ENCODE measurements at places on chromosomes 5 and 9.

DNA sequence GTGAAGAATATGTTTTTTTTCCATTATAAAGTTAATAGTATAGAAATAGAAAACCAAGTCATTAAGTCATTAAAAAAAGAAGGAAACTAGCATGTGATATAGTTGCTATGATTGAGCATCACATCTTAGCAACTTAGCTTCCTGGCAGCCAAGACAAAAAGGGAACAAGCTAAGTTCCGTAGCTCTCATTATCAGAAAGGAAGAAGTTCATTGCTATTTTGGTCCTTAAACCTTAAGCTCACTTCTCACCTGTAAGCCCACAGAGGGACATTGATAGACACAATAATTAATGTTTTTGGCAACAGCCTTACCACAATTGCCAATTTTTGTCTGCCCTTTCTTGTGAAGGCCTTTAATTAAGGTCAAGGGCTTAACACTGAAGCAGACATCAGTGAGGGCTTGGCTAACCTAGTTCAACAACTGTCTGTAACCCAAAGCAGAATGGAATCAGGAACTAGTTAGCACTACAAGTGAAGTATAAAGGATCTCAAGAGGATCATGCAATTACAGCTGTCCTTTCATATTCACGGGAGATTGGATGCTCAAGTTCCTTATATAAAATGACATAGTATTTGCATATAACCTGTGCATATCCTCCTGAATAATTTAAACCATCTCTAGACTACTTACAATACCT, 24.0 kb upstream of the KLF4 start:
- no peak overlapping the region for H3K27ac ChIP-seq
- H3K4me3 ChIP-seq, result no peak overlapping the region
- DNase-seq, result no peak
- H3K4me1 ChIP-seq, result no peaks in the 10 kb centered on the region

- H3K27ac ChIP-seq, result peak overlapping the region; percentile 36
- no peak overlapping the region for H3K4me3 ChIP-seq
- no peak for DNase-seq
These were observed 28.6 kb downstream of the CYFIP2 start for GRCh38 chr5:157294407-157295091.

- no peaks in the 10 kb centered on the region for H3K27me3 ChIP-seq
- H3K36me3 ChIP-seq, result no peaks in the 10 kb centered on the region
- H3K4me1 ChIP-seq, result no peaks in the 10 kb centered on the region
- H3K4me3 ChIP-seq, result no peak overlapping the region
- H3K27ac ChIP-seq, result no peak overlapping the region
- no peak for DNase-seq
These were observed 339.2 kb downstream of the PRR16 start for GRCh38 chr5:120803282-120803681.

DNA sequence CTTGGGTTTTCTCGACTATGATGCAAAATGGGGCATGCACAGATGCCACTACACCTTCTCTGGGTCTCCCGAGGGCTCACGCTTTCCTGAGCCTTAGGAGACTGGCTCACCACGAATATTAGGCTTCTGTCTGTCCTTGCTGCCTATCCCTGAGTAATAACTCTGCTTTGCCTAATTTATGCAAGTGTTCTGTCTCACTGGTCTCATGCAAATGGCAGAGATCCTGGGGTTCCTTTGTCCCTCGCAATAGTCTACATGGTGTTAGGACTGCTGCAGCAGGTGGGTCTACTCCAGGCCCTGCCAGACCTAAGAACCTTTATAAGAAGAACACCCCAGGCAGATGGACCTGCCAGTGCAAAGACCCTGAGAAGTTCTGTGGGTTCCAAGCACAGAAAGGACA, 72.3 kb upstream of the HRH2 start:
- no peak for DNase-seq
- H3K27me3 ChIP-seq, result peaks cover 9% of the 10 kb centered on the region
- H3K36me3 ChIP-seq, result peaks cover 4% of the 10 kb centered on the region
- no peaks in the 10 kb centered on the region for H3K4me1 ChIP-seq
- H3K4me3 ChIP-seq, result no peak overlapping the region
- no peak overlapping the region for H3K27ac ChIP-seq

- H3K27ac ChIP-seq, result no peak overlapping the region
- peaks cover 1% of the 10 kb centered on the region for H3K4me1 ChIP-seq
- H3K36me3 ChIP-seq, result no peaks in the 10 kb centered on the region
These were observed 123.0 kb downstream of the LHX2 start for GRCh38 chr9:124134526-124134925.

GRCh38 chr5:161925960-161926359, 78.0 kb downstream of the GABRA1 start:
- H3K27ac ChIP-seq, result no peak overlapping the region
- no peaks in the 10 kb centered on the region for H3K27me3 ChIP-seq
- H3K4me1 ChIP-seq, result no peaks in the 10 kb centered on the region
- DNase-seq, result no peak
- no peaks in the 10 kb centered on the region for H3K36me3 ChIP-seq

GRCh38 chr9:132543960-132544359, 38.4 kb upstream of the BARHL1 start:
- H3K4me3 ChIP-seq, result no peak overlapping the region
- H3K27me3 ChIP-seq, result peaks cover 8% of the 10 kb centered on the region
- H3K36me3 ChIP-seq, result no peaks in the 10 kb centered on the region
- H3K27ac ChIP-seq, result no peak overlapping the region
- H3K4me1 ChIP-seq, result no peaks in the 10 kb centered on the region

DNA sequence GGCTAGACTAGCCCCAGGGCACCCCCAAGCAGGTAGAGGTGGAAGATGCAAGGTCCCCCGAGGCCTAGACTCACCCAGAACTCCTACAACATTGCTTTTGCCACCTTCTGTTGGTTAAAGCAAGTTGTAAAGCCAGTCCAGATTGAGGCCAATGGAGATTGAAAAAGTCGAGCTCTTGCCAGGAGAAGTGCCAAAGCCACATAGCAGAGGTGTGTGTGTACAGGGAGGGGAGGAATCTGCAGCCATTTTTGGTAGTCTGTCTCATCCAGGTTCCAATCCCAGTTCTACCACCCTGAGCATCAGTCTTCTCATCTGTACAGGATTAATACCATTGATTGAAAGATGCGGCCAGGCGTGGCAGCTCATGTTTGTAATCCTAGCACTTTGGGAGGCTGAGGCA, 12.3 kb upstream of the URM1 start:
- no peak overlapping the region for H3K4me3 ChIP-seq
- H3K36me3 ChIP-seq, result peaks cover 19% of the 10 kb centered on the region
- peaks cover 10% of the 10 kb centered on the region for H3K4me1 ChIP-seq

DNA sequence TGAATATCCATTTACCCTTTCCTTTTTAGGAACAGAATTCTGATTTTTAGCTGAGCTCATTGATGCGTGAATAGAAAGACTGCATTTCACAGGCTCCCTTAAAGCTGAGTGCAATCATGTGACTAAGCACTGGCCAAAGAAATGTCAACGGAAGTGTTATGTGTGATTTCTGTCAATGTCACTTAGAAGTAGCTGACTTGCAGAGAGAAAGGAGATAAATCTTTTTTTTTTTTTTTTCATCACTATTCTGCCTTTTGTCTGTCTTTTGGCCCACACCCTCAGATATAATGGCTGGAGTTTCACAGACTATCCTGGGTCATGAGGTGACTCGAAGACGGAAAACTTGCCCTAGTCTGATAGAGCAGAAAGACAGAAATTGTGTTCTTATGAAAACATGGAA, 39.3 kb upstream of the SLC27A6 start:
- H3K27me3 ChIP-seq, result no peaks in the 10 kb centered on the region
- H3K27ac ChIP-seq, result no peak overlapping the region
- no peak overlapping the region for H3K4me3 ChIP-seq
- no peaks in the 10 kb centered on the region for H3K36me3 ChIP-seq

DNA sequence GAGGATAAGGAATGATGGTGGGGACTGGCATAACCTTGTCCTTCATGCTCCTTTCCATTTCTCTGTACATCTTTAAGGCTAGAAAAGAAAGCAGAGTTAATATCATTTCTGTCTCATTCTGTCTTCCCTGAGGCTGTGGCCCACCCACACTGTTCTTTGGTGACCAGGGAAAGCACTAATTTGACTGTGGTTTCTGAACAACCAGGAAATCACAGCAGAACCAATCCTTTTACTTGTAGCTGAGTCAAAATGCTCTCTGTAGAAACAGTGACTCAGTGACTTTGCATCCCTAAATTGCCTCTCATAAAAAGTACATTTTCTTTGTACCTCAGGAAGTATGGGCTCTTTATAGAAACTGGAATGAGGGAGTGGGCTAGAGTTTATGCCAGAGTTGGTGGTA, 28.1 kb downstream of the IL33 start:
- peaks cover 18% of the 10 kb centered on the region for H3K27me3 ChIP-seq
- H3K27ac ChIP-seq, result no peak overlapping the region
- no peak overlapping the region for H3K4me3 ChIP-seq
- no peak for DNase-seq

DNA sequence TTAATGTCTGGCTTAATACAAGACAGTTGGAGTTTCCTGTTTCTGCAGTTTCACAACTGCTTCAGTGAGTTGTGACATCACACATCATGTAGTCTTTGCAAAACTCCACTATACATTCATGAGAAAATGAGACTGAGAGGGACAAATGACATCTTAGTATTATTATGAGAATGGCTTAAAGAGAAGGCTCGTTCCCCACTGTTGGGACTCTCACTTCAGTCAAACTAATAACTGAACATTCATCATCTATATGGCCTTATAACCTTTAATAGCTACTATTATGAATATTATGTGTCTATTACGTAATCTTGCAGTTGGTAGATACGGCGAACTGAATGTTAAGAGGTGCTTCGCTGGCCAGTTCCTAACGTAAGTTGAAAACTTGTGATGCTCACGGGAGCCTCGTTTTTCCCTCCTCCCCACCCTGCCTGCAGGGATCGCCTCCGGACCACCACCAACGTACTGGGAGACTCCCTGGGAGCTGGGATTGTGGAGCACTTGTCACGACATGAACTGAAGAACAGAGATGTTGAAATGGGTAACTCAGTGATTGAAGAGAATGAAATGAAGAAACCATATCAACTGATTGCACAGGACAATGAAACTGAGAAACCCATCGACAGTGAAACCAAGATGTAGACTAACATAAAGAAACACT, 79.4 kb downstream of the SLC1A3 start:
- no peak overlapping the region for H3K4me3 ChIP-seq
- peaks cover 11% of the 10 kb centered on the region for H3K4me1 ChIP-seq
- H3K36me3 ChIP-seq, result no peaks in the 10 kb centered on the region
- peaks cover 10% of the 10 kb centered on the region for H3K27me3 ChIP-seq

DNA sequence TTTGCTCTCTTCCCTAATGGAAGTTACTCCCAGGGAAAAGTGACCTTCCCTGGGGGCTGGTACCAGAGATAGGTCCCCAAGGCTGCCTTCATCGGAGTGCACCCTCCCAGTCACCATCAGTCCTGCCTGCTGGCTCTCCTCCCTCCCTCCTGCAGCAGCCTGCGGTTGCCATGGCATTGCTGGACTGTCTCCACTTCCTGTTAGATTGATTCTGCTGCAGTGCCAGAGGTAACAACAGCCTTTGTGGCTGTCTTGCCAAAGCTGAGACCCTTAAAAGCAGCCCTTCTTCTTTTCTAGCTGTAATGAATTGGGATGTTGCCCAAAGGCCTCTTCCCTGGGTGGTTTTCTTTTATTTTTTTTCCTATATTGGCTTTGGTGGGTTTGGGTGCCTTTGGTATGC, 78.1 kb upstream of the PRLR start:
- H3K4me3 ChIP-seq, result no peak overlapping the region
- no peak overlapping the region for H3K27ac ChIP-seq
- H3K4me1 ChIP-seq, result no peaks in the 10 kb centered on the region
- no peaks in the 10 kb centered on the region for H3K27me3 ChIP-seq
- H3K36me3 ChIP-seq, result no peaks in the 10 kb centered on the region

GRCh38 chr9:35791297-35791921, at the start of gene NPR2:
Gene NPR2, plus strand, starts transcription at chr9:35791591. Its CDS starts 818 bp downstream, at chr9:35792409.
- peaks cover 18% of the 10 kb centered on the region for H3K36me3 ChIP-seq
- no peak within 1 kb of the TSS for H3K27ac ChIP-seq
- H3K27me3 ChIP-seq, result no peaks in the 10 kb centered on the region
- peaks cover 13% of the 10 kb centered on the region for H3K4me1 ChIP-seq
- no peak for DNase-seq

- peaks cover 37% of the 10 kb centered on the region for H3K4me1 ChIP-seq
- H3K36me3 ChIP-seq, result peaks cover 8% of the 10 kb centered on the region
- peak overlapping the region; percentile 92 for H3K4me3 ChIP-seq
These were observed 527 bp upstream of the SREK1 start for GRCh38 chr5:66143473-66144073.

DNA sequence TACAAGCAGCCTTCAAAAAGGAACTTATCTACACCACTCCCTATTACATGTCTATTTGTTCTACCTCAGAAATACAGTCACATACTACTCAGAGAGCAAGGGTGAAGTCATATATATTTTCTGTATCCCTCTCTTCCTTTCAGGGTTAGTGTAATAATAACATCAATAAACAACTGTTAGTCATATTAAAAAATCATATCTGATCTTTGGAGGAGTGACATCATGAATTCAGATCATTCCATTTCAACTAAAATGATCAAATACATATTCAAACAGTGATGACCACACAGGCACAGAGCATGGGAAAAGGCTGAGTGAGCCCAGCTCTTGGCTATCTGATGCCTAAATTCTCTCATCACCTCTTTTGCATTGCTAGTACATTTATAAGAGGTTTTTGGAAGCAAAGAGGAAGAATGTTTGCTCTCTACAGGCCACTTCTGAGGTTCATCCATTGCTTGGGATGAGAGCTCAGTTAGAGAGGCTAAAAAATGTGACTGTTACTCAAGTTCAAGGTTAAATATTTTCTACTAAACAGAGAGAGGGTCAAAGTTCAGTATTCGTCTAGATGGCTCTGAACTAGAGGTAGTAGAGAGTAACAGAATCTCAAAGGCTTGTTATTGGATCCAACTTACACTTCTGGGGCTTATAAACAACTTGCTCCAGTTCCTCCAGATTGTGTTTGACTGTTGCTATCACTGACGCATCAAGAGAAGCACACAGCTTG, 39.0 kb downstream of the RIGI start:
- no peaks in the 10 kb centered on the region for H3K27me3 ChIP-seq
- H3K27ac ChIP-seq, result no peak overlapping the region
- H3K36me3 ChIP-seq, result peaks cover 50% of the 10 kb centered on the region
- H3K4me3 ChIP-seq, result no peak overlapping the region

- peaks cover 2% of the 10 kb centered on the region for H3K27me3 ChIP-seq
- no peak overlapping the region for H3K27ac ChIP-seq
- no peaks in the 10 kb centered on the region for H3K36me3 ChIP-seq
- H3K4me3 ChIP-seq, result no peak overlapping the region
- no peaks in the 10 kb centered on the region for H3K4me1 ChIP-seq
These were observed 70.9 kb downstream of the SPRY4 start for GRCh38 chr5:142253938-142254337.

Data from activated T-helper 2 cell treated with anti-CD3 and anti-CD28 coated beads, Interferon-gamma antibody, Interleukin-2, Interleukin-4, amounts not matched to agents 10 μg/mL and 5 μg/mL and 100 μg/mL, durations not matched to agents 14 hours and 24 hours and 36 hours (primary cell).